ENCODE measurements at places on chromosomes 3 and 15.

GRCh38 chr3:150286390-150287147, 121.5 kb upstream of the TSC22D2 start:
- DNase-seq, result no peak

GRCh38 chr3:141089339-141090152, 38.4 kb downstream of the SPSB4 start:
- no peak for DNase-seq

DNA sequence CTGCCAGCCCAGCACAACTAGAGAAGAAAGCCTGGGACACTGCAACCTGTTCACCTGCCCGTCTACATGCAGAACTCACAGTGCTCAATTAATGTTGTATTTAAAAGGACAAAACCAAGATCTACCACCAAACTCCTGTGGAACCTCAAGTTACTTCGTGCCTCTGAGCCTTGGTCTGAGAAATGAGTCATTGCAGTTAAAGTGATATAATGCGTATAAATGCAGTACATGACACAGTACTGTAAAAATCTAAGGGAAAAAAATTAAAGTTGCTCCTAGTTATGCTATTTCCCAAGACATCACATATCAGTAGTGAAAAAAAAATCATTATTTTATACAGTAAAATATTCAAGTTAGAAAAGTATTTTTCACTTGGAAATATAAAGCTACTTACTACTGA, 138.9 kb downstream of the ZIC4 start:
- no peak for DNase-seq

- DNase-seq, result no peak
Observed at GRCh38 chr15:34436126-34436955, 1.3 kb downstream of the GOLGA8A start.

GRCh38 chr3:24048843-24049242, 103.8 kb downstream of the NR1D2 start:
- DNase-seq, result no peak
